Ascending aorta (tissue), 2 donors: ENCODE measurements at places on chromosomes 2 and 18.

GRCh38 chr2:216189410-216189809 lies 80.3 kb downstream of the XRCC5 start:
- no peak for DNase-seq

DNA sequence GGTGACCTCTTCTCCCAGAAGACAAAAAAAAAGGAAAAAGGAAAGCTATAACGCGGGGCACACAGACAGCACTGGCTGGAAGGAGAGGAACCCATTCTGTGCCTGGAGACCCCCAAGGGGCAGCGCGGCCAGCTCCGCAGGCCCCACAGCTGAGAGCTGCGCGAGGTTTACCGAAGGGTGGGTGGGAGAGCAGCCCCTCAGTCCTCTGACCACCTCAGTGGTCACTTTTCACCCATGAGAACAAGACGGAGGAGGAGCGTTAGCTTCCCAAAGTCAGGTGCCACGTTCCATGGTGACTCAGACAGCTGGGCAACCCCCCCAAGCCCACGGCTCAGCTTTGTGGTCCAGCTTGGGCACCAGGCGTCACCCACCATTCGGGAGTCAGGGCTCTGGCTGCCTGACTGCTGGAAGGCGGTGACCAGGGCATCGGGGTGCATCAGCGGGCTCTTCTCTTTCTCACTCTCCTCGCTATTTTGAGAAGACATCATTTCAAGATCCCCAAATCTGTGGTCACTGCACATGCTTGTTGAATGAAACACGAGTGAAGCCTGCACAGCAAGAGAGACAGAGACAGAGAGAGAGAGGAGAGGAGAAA lies 35.2 kb downstream of the RPL31 start:
- DNase-seq: no peak

DNA sequence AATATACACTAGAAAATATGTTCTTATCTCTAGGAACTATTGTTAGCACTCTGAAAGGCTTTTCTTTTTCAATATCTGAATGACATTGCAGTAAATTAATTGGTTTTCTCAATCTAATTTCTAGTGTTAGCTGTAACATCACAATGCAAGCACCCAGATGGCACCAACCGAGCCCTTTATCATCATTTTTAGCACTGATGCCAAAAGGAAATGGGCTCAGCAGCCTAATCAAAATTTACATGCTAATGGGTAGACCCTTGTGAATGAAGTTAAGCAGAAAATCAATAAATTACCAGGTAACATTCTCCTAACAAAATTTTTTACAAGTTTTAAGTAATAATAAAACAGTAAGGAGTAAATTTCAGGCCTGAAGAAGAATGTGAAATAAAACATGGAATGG lies 53.5 kb upstream of the PGAP1 start:
- DNase-seq: no peak

DNA sequence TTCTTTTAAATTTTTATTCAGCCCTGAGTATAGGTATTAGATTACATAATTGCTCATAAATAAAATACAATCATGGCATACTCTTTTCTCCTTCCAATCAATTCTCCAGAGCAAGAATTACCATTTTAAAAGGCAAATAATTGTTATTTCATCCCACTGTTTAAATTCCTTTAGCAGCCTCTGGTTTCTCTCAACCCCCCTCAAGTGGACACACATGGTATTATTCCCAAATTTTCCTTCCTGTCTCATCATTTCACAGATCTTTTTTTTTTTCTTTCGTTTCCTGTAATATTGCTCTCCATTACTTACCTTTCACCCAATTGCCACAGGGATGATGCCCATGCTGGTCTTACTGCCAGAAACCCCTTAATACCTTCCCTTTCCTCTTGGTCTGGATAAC lies 385.2 kb downstream of the RIT2 start:
- no peak for DNase-seq

- no peak for DNase-seq
These were observed 36.2 kb downstream of the ADNP2 start for GRCh38 chr18:80145196-80145804.

DNA sequence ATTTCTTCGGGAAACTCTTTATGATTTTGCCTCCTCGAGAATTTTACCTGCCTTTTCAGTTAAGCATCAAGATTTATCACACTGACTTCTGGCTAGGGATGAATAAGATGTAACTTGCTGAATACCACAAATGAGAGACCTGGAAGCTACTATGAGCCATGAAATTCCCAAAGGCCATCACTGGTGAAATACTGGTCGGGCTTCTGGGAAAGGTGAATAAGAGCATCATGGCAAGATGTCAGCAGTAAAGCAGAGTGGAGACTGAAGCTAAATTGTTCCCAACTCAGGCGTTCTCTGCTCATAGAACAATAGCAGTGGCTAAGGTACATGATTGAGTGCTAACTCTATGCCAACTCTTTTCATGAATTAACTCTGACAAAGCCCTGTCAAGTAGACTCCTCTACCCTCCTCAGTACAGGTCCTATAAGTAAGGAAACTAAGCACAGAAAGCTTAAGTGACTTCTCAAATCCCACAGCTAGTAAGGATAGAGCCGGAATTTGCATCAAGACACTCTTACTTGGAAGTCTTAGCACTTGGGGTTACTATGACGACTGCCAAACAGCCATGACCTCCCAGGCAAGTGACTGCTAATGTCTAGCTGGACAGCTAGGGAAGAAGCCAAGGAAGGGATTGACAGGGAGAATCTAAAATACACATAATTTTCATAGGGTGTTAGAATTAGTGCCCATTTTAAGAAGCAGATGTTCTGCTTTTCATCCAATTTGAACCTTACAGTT lies 22.7 kb upstream of the DSC3 start:
- no peak for DNase-seq

DNA sequence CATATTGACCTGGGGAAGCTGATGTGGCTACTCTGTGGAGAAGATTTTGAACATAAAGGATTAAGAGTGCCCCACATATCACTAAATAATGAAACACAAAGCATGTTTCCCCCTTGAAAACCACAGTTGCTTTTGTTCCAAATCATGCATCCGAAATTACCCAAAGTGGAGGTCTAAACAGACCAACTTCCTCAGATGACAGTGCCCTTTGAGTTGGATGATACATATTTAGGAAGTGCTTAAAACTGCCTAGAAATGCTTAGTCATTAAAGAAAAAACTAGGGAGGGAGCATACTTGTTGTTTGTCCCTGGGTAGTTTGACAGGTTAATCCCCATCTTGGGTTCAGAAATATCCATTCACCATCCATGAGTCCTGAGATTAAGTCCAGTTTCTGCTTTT lies 1070.3 kb downstream of the SUCLG1 start:
- DNase-seq: no peak

- DNase-seq: no peak
These were observed 320.9 kb upstream of the FSIP2 start for GRCh38 chr2:185417688-185418087.

- no peak for DNase-seq
These were observed 146.7 kb upstream of the SMIM21 start for GRCh38 chr18:75574187-75574586.

DNA sequence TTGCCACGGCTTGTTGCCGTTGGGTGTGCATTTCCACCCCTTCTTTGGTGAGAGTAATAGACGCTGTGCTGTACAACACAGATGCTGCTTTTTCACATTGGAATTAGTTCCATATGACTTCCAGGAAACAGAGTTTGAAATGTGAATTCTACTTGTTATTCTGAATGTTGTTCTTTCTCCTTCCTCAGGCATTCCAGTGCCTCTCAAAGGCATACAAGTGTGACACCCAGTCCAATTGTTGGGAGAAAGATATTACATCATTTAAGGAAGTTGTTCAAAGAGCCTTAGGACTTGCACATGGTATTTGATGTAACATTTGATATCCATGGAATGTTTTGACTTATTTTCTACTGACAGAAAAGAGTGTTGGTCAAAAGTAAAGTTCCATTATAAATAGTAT lies 134.4 kb upstream of the LTBP1 start:
- no peak for DNase-seq

GRCh38 chr2:12340164-12340563 lies 376.6 kb upstream of the TRIB2 start:
- no peak for DNase-seq

- no peak for DNase-seq
These were observed at the start of gene CD226 for GRCh38 chr18:69947361-69948133. Gene CD226, minus strand, starts transcription at chr18:69947873. Its CDS starts 467 bp downstream, at chr18:69947406.

DNA sequence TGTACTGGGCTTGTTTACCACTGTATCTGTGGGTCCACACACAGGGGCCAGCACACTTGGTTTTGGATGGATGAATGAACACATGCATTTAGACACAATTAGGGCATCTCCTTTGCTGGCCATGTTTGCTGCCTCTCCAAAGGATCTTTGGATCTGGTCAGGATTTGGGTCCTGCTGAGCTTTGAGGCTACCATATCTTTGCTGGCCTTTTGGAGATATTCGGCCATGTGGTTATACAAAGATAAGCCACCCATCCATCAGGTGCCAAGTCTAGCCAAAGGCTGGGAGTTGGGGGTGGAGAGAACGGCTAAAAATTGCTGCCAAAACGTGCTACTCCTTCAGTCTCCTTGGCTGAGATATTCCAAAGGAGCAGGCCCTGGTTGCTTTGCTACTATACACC lies 18.2 kb upstream of the FZD7 start:
- no peak for DNase-seq

GRCh38 chr2:231708773-231709635 lies 679 bp downstream of the PTMA start:
- peak; percentile 74 for DNase-seq

GRCh38 chr2:19797871-19798270 lies 103.9 kb downstream of the TTC32 start:
- DNase-seq: no peak

GRCh38 chr2:198135481-198135934 lies 331.1 kb downstream of the PLCL1 start:
- no peak for DNase-seq

DNA sequence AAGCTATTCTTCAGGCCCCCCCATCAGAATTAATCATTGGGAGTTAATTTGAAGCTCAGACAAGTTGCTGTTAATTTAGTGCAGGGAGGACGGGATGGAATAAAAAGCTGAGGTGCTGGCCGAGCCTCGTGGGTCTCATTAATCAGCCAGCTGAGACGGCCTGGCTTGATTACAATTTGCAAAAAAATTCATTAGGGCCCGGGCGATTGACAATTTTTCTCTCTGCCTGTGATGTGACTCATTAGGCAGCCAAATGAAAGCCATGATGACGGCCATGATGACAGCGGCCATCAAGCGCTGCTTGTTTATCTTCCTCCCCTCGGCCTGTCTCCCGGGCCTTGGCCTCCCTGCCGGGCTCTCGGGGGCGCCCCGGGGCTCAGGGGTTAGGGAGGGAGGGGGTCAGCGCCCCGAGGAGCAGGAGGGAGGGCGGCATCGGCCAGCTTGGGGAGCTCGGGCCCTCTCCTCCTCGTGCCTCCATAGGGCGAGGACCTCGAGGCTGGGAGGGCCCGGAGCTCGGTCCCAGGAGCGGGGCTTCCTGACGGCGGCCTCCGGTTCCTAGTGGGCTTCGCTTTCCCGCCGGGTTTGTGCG lies 5.2 kb downstream of the GBX2 start:
- no peak for DNase-seq
